ENCODE measurements at places on chromosomes 4 and X.

GRCh38 chr4:124433500-124433899 lies 279.0 kb downstream of the ANKRD50 start:
- DNase-seq: no peak

DNA sequence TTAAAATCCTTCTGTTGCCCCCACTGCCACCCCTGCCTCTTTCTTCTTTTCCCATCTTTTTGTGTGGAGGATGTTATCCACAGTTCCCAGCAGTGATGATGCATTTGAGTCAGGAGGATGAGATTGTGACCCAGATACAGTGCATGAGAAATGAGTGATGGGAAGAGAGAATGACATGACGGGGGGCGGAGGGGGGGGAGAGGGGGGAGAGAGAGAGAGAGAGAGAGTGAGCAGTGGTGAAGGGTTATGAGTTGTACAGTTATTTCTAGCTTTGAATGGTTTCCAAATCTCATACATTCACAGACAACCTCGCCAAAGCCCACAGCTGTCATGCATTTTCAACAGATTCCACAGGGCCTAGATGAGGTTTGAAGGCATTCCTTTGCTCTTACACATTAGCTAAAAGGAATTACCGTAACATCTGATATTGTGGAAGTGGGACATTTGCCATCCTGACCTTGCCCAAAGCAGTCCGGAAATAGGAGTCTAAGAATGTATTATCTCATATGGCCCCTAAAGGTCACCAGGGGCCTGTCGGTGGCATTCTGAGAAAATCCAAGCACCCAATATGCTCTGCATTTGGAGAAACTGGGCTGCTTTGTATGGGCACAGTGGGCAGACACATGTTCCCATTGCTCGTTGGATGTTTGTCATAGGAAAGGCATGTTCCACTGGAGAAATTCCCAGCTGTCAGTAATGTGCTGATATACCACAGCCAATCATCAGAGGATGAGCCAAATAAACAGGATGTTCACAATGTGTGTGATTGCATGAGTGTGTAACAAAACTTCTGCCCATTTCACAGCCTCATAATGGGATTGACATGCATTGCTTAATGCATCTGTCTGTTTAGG lies 435.8 kb downstream of the SPRY1 start:
- DNase-seq: no peak

DNA sequence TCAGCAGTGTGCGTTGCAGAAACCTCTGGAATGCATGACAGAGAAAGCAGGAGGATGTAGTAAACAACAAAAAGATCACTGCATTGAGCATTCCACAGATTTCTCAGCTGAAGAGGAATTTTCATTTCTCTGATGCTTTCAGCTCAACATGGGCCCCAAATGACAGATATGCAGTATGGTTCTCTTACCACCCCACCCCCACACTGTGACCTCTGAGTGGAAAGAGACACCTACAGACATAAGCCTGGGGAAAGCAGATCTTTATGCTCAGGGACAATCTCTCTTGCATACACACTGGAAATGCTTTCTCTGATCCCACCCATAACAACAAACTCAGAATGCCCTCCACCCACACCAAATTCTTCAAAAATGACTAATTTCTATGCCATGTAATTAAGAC lies 983.7 kb upstream of the LCORL start:
- DNase-seq: no peak

GRCh38 chr4:146260521-146260920 lies 46.2 kb downstream of the REELD1 start:
- DNase-seq: no peak

GRCh38 chr4:140308366-140309123 lies 64.9 kb upstream of the SCOC start:
- no peak for DNase-seq

GRCh38 chrX:18151157-18151556 lies 69.5 kb downstream of the BEND2 start:
- no peak for DNase-seq

DNA sequence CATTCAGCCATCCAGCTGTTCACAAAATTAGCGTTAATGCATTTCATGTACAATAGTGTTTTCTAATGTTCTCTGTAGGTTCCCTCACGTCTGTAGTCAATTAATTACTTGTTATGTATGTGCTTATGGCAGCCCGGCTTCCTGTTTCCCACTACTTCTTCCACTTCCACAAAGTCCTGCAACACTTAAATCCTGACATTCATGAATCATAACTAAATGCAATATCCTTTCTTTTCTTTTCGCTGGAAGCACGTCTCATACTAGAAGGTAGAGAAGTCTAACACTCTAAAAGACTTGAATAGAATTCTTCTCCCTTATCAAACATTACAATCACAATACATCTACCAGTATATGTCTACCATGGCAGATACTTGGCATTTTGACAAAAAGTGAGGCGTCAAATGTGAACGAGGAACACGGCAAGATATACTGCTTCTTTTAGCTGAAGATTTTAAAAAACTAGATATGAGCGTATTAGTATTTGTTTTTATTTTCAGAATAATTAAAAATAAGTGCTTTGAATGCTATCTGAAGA lies 239.0 kb upstream of the DIAPH2 start:
- DNase-seq: no peak

DNA sequence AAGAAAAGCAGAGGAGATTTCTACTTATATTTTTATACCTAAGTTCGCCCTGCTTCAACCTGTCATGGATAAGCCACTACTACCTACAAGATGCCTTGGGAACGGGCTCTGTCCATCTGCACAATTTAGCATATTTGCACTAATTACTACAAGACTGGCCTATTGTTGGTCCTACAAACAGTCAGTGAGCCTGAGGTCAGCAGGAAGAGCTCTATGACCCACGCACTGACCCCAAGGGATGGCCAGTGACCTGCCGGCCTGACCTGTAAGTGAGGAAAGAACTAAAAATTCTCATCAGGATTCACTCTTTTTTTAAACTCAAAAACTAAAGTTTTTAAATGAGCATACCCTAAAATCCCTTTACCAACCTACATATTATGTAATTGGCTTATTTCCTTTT lies 142.0 kb downstream of the COL25A1 start:
- no peak for DNase-seq

DNA sequence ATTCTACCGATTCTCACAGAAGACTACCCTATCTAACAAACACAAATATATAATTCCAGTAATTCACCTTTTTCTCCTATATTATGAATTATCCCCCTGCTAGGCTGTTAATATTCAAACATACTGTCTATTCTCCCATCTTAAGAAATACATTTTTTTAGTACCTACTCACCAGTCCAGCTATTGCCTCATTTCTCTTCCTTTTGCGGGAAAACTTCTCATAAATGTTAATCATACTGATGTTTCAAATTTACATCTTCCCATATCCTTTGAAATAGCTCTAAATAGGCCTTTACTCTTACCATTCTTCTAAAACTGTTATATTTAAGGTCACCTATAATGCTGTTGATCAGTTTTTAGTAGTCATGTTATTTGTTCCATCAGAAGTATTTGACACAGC lies 759.1 kb upstream of the SLIT2 start:
- no peak for DNase-seq

GRCh38 chr4:72567821-72568675 lies 973 bp downstream of the ADAMTS3 start:
- no peak for DNase-seq

GRCh38 chrX:115054876-115055275 lies 37.5 kb upstream of the IL13RA2 start:
- DNase-seq: no peak

DNA sequence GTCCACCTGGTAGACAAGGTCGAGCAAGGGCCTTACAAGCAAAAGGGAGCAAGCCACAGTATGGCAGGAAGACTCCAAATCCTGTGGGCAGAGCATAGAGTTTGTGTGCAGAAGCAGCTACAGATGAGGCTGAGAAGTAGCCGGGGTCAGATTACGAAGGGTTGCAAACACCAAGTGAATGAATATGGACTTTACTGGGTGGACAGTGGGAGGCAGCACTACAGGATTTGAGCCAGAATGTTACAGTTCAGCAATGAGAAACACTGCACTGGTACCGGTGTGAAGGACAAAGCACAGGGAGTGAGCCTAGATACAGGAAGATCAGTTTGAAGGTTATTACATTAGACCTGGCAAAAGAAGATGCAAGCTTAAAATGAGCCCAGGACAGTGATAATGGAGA lies 46.1 kb upstream of the HOPX start:
- no peak for DNase-seq

GRCh38 chr4:101172369-101172768 lies 175.0 kb downstream of the PPP3CA start:
- no peak for DNase-seq

GRCh38 chrX:45619290-45619689 lies 418.6 kb upstream of the DIPK2B start:
- no peak for DNase-seq

GRCh38 chr4:40808926-40809457 lies 59.2 kb downstream of the NSUN7 start:
- no peak for DNase-seq

DNA sequence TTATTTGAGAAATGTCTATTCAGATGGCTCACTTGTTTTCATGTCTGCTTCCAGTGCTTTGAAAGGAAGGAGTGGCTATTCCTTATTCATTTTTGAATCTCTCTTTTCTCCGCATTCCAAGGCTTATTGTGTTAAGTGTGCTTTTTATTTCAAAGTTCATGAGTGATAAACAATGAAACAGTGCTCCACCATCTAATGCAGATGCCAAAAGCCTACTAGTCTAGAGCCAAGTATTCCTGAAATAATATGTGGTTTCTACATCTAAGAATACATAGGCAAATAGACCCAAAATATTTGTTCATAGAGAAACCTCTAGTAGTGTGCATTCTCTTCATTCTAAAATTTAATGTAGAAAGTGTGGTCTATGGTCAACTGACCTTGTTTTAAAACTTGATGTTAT lies 187.3 kb downstream of the GABRB1 start:
- no peak for DNase-seq

GRCh38 chrX:12844319-12844718 lies 22.6 kb upstream of the TLR7 start:
- no peak for DNase-seq

GRCh38 chr4:48127231-48127630 lies 6.8 kb downstream of the TXK start:
- no peak for DNase-seq

DNA sequence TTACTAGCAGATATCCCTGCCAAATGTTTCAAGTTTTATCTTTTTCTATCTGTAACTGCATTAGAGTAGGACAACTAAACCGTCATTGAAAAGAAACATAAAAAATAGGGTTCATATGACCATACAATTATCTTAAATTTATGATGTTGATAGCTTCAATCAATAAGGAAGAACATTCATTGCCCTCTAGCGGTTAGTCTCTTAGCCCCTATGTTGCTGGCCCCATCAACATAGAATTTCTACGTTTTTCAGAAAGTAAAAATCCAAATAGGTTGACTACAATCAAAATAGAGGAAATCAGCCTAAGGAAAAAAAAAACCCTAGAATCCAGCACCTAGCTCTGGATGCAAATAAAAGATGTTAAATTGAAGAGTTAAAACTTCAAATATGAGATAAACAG lies 225.1 kb upstream of the ITM2A start:
- DNase-seq: no peak

- no peak for DNase-seq
These were observed 82.4 kb downstream of the SLC2A9 start for GRCh38 chr4:9938933-9939332.

- no peak for DNase-seq
These were observed 23.2 kb upstream of the SORCS2 start for GRCh38 chr4:7169134-7169533.

DNA sequence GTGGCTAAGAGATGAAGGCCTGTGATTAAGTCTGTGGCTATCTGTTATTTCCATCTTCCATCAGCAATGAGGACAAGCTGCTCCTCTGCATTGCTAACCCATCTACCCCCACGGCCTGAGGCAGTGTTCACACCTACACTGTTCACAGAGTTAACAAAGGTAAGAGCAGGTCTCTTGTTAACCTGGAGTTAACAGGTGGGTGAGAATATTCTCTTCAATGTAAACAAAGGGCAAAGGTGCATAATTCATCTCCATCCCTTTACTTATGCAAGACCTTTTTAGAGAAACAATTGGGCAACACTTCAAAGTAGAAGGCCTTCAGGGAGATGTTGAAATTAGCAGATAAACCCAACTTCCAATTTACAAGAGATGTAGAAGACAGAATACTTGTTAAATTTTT lies 2.8 kb downstream of the SLC35A2 start:
- DNase-seq: no peak

DNA sequence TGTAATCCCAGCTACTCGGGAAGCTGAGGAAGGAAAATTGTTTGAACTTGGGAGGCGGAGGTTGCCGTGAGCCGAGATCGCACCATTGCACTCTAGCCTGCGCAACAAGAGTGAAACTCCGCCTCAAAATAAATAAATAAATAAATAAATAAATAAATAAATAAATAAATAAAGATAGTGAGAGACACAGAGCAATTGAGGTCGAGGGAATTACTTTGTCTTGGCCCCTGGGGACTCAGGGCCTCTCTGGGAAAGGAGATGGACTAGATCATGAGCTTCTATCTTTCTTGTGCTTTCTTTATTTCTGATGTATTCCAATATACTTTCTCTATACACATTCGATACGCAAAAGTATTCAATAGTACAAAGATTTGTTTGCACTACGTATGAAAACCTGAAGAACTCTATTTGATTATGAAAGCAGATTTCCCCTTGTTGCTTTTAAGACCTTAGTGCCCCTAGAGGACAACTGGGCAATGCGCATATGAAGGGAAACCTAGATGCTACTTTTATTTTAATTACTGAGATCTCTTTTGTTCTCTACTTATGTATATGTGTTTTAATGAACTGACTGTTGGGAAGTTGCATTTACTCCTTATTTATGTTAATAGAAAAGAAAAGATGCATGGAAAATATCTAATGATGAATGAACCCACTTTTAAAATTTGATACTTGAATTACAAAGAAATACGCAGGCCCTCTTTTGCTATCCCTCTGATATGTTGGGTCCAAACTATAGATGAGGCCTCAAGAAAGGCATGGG lies 12.8 kb upstream of the ELOVL6 start:
- DNase-seq: no peak

GRCh38 chrX:106670631-106671030 lies 55.9 kb upstream of the RNF128 start:
- DNase-seq: no peak

DNA sequence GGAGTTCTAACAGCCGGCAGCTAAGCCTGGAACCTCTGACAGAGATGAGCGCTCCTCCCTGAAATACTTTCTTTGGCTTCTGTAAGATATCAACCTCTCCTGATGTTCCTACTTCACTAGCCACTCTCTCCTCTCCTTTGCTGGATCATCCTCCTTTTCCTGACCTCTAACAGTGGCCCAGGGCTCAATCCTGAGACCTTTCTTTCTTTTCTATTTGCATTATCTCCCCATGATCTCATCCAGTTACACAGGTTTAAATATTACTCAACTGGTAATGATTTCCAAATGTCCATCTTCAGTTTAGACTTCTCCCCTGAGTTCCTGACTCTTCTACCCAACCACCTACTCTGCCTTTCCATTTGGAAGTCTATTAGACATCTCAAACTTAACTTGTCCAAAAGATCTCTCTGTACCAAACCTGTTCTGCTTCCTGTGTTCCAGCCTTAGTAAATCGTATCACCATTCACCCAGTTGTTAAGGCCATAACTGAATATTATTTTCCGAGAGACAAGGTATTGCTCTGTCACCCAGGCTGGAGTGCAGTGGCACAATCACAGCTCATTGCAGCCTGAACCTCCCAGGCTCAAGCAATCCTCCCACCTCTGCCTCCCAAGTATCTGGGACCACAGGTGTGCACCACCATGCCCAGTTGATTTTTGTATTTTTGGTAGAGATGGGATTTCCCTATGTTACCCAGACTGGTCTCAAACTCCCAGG lies 41.1 kb downstream of the RFC1 start:
- no peak for DNase-seq

GRCh38 chrX:3516051-3516541 lies 169.6 kb upstream of the MXRA5 start:
- DNase-seq: no peak

Data from SK-N-MC (cell line).